ENCODE measurements at places on chromosomes 12 and 14. TPM values are rescaled to one million over a fixed set of nuclear protein-coding genes. Genes with fewer than 3 reads are reported as not detected.

SYCP3 gene
- total RNA-seq = 0.47 TPM

OR11H12 gene
- not detected for total RNA-seq

HPD gene
- total RNA-seq = not detected

TMEM229B gene
- total RNA-seq = 23.9 TPM

KRT3 gene
- total RNA-seq = not detected

KRT75 gene
- not detected for total RNA-seq

MYF5 gene
- total RNA-seq = not detected

YBX3 gene
- 4.5 TPM for total RNA-seq

CRY1 gene
- total RNA-seq = 39.3 TPM
